ENCODE measurements at places on chromosomes 5 and 9.

DNA sequence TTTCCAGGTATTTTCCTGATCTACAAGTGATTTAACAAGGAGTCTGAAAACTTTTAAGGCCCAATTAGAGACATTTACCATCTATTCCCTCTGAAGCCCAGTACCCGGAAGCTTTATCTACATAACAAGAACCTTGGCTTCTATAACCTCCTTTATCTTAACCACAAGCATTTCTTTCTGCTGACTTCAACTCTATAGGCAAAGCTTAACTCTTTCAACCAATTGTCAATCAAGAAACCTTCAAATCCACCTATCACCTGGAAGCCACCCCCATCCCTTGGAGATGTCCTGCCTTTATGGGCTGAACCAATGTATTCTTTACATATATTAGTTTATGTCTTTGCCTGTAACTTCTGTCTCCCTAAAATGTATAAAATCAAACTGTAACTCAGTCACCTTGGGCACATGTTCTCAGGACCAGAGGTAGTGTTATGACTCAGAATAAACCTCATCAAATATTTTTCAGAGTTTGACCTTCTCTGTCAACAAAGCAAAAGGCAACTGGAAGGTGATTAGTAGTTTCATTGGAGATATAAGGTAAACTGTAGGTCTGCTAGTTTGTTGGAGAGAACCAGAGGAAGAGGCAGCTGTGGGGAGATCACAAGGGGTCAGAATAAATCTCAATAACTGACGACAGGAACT, 13.0 kb upstream of the RIMOC1 start:
- no peak for DNase-seq

- no peak for DNase-seq
Measured at GRCh38 chr9:76539180-76539579, 80.2 kb downstream of the GCNT1 start.

DNA sequence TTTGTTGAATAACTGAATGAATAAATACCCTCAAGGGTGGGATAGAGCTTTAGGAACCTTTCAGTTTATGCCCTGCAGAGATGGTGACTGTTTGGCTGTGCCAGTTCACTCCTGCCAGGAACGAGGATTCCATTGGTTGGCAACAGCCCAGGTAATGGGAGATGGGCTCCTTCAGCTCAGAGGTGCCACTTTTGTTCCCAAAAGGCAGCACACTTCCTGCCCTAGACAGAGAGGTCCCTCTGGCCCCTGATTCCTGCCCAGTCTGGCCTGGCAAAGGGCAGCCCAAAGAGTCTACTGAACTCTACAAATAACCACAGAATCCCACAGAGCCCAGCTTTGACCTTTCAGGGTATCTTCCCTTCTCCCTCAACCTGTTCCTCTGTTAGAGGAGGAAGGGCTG, 1.6 kb downstream of the C9orf152 start:
- no peak for DNase-seq

DNA sequence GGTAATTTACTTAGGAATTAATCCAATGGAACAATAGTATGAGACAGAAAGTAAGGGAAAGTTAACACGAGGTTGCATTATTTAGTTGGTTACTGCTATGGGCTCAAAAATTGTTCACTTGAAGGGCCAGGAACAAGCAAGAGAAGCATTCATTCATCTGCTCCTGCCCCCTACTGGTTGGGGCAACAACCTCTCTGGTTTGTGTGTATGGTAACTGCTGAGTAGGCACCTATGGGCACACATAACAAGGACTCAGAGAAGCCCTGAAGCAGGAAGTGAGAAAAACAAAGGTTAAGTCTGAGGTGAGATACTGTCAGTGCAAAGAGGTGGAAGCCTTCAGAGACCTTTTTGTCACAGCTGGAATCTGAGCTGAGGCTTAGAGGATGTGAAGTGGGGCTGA, 34.4 kb upstream of the RANBP6 start:
- peak; percentile 34 for DNase-seq

DNA sequence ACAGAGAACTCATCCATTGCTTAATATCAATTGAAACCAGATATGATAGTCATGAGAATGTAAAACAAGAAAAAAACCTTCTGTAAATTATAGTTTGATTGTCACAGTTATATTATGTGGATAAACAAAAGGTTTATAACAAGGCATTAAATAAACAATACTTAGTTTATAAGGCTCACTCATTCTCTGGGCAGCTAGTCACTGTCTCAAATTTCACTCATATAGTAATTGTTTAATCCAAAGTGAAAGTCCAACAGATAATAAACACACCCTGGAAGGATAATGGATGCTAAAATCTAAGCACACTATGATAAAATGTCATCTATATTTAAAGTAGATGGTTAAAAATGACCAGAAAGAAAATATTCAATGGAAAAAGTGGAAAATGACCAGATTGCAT, 30.8 kb upstream of the SLC12A2 start:
- DNase-seq, result no peak

DNA sequence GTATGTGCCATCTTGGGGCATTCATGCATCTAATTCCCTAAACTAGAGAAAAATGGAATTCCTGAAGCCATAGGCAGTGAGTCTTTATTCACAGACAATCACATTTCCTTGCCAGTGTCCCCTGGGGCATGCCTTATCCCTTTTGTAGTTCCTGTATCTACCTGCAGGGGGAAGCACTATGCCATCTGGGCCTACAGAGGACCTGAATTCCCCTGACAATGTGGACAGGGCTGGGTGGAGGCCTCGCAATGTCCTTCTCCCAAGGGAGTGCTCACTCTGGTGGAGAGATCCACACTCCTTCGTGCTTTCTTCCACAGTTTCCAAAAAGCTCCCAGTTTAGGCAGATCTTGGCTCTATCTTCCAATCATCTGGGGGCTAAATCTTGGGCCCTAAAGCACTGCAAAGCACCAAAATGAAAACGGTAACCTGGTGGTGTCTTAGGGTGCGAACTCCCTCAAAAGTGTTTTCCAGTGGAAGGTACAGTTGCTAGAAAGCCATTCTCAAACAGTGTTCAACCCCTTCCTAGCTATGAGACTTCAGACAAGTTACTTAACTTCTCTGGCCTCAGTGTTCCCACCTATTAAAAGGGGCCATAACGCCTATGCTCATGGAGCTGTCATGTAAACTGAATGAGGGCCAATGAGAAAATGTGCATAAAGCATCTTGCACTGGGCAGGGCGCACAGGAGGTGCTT, 17.5 kb downstream of the WHRN start:
- DNase-seq, result peak; percentile 68

- no peak for DNase-seq
Measured at GRCh38 chr5:97728920-97729319, 545.9 kb upstream of the RIOK2 start.

DNA sequence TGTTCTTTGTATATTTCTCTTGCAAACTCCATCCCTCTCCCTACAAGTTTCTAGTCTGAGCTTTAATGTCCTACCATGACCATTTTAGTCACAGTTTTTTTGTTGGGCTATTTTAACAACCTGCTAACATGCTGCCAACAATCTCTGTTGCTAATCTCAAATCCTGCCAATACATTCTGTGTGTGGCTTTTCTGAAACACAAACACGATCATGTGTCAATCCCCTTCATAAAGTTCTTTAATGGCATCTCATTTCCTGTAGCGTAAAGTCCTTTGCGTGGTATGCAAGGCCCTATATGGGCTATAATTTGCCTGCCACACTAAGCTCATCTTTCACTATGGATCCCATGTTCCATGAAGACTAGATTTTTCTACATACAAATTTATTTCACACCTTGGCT, 180.6 kb downstream of the CWC27 start:
- no peak for DNase-seq

GRCh38 chr9:87653941-87654340, 72.0 kb upstream of the CTSL start:
- DNase-seq, result no peak

DNA sequence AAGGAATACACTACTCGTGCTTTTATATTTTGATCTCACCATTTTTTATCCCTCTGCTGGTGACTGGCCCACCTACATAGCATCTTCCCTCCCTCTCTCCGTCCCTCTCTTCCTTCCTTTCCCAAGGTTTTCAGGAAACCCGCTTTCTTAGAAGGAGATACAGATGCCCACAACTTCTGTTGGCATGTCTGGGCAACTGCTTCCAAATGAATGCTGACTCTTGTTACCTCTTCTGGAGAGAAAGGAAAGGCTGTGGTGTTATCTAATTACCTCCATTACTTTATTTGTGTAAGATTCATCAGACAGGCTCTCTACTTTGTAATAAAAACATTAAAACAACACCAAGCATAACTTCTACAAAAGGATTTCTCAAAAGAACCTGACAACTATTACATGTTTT, 20.2 kb downstream of the FANCC start:
- DNase-seq, result no peak

GRCh38 chr9:133045132-133045531, 14.3 kb downstream of the GTF3C5 start:
- no peak for DNase-seq

DNA sequence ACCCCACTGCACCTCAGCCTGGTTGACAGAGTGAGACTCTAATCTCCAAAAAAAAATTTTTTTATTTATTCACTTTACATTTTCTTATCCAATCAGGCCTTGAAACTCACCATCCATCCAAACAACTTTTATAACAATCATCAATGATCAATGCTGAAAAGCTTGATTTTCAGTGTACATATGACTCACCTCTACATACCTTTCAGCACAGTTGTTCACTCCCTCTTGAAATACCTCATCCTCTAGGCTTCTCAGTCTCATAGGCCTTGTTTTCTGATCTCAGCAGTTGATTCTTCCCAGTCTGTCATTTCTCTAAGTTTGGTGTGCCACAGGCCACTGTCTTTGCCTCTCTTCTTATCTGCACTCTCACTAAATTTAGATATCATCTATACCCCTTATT, 36.2 kb downstream of the GRIN3A start:
- DNase-seq, result no peak

- no peak for DNase-seq
Measured at GRCh38 chr9:103757062-103757461, 337.0 kb upstream of the SMC2 start.

- DNase-seq, result no peak
Measured at GRCh38 chr5:53013857-53014256, 24.7 kb downstream of the ITGA2 start.

GRCh38 chr5:142325725-142326479, 1.1 kb upstream of the SPRY4 start:
- DNase-seq, result peak; percentile 41

DNA sequence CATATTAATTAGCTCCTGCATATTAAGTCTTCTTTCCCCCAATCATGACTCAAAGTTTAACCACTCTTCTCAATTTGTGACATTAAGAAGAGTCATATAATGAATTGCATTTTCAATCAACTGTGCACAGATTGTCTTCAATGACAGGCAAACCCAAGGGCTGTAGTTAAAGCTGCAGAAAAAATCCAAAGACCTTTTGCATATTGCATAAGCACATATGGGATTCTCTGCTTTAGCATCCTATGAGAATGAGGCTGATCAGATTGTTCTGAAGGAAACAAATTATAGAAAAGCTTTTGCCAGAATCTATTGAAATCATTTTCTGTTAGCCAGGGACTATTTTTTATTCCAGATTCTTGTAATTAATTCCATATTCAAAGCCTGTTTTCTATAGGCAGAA, 112.3 kb downstream of the FAM170A start:
- DNase-seq, result no peak

DNA sequence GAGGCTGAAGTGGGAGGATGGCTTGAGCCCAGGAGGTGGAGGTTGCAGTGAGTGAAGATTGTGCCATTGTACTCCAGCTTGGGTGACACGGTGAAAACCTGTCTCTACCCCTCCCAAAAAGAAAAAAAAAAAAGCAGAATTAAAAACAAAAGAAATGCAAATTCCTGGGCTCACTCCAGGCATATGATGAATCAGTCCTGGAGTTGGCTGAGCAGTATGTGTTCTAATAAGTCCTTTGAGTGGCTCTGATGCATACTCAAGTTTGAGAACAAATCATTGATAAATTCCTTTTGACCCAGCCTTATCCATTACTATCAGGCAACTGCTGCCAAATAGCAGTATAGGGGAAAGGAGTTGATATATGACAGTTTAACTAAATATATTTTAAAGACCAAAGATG, 28.3 kb downstream of the UHRF2 start:
- peak; percentile 47 for DNase-seq

Measured in renal cortical epithelial cell (primary cell).